ENCODE measurements at places on chromosomes 3 and 15.

DNA sequence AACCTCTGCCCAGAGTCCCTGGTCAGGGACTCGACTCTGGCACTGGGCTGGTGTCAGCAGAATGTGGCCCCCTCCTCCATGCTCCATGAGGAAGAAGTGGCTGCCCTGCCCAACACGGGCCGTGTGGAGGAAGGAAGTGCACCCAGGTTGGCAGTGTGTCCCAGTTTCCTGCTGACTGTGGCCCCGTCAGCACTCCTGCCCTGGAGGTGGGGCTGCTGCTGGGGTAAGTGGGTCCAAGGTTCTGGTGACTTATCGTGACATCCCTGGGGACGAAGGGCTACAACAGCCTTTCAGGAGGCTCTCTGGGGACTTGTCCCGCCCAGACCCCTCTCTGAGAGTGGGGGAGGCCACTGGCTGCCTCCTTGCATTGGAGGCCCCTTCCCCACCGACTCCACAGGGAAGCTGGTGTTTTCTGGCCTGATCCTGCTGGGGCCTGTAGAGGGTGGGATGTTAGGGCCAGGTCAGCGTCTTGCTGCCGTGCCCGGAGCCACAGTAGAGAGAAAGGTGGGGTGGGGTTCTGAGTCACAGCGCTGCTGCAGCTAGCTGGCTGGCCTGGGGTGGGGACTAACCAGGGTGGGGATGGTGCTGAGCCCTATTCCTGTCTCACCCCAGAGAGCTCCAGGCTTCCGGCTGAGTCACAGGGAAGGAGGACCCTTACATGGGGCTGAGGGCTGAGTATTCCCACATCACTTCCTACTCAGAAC lies 10.5 kb downstream of the SEMA4B start:
- DNase-seq: no peak

GRCh38 chr3:18424729-18425640 lies at the start of gene SATB1:
Gene SATB1, minus strand, starts transcription at chr3:18425339. Its CDS starts 4,372 bp downstream, at chr3:18420967.
- peak; percentile 47 for DNase-seq

DNA sequence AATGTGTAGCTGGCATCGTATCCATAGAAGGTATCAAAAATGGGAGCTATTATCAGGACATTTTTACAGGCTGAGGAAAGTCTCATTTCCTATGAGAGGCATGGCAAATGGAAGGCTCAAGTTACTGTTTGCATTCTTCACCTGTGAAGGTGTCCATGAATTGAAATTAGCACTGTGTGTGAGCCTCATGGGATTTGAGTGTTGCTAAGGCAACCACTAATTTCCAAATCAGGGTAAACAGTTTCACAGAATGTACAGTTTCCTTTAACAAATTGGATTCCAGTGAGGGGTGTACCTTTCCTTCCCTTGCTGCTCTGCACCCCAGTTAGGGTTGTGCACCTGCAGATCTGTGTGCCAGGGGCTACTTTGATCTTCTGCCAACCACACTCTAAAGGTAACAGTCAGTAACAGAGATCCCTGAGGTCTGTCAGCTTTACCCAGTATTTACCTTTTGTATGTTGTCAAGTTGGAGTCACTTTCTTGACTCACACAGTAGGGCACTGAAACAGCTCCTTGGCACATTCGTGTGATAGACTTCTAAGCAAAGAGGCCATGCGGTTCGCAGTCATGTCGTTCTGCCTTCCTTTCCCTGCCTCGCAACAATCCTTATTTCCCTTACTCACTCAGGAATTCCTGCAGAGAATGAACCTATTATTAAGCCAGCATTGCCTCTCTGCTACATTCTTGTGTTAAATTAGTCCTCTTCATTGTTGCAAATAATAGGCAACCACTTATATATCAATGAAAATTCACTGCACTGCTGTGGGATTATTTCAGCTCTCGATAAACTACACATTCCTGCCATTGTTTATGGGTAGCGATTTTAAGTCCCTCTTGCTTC lies 129.8 kb upstream of the GBE1 start:
- DNase-seq: no peak

GRCh38 chr3:184665101-184665500 lies 46.8 kb downstream of the MAGEF1 start:
- no peak for DNase-seq

GRCh38 chr3:25849091-25849490 lies 59.2 kb downstream of the OXSM start:
- DNase-seq: no peak

DNA sequence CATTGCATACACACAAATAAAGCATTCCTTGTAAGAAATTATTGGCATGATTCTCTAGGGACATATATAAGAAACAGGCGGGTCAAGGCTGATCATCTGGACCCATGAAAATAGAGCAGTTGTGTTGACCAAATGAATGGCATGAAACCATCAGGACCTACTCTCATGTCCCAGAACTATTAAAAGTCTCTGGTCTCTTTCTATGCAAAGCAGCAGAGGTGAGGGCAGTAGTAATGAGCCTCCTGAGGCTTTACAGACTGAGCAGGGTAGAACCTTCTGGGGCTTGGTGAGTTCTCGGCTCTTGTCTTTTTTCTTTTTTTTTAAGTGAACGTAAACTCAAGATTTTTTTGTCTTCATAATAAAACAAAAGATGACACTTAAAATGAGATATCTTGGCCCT lies 9.3 kb downstream of the GLDN start:
- no peak for DNase-seq

- no peak for DNase-seq
Measured at GRCh38 chr3:72812201-72812600, 36.0 kb downstream of the SHQ1 start.

DNA sequence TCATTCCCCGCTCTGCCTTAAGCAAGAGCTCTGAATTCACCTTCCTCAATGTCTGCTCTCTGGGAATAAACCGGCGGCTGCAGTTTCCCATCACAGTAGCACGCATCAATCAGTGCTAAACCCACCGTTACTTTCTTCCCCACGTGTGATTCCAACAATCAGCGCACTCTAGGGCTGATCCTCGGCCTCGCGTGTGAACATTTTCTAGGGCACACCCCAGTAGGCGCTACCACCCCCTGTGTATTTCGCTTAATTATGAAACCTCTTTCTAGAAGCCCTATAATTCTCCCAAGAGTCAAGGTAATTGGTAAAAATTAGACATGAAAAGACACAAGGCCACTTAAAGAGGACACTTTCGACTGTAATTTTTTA lies 87.5 kb downstream of the RFTN1 start:
- no peak for DNase-seq

DNA sequence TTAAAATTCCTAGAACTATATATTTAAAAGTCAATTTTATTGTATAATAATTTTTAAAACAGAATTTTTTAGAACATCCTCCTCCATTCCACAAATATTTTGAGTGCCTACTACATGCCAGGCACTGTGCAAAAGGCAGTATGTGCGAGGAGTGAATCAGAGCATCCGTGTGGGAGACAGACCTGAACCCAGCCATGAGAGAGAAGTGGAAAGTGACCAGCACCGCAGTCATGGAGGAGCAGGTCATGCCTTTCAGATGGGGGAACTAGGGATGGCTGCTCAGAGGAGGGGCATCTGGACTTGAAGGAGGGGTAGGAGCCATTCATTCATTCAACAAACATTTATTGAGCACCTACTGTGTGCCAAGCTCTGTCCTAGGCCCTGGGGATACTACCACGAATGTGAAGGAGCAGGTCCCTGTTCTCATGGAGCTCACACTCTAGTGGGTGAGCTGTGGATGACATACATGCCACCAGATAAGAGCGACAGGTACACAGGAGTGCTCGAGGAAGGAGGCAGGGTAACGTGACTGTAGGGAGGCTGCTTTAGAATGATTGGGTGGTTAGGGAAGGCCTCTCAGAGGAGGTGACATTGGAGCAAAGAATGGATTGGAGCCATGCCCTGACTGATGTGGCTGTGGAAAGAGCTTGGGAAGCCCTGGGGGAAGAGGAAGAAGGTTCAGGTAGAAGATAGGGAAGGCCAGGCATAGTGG lies 3.1 kb upstream of the CHRNA3 start:
- no peak for DNase-seq

DNA sequence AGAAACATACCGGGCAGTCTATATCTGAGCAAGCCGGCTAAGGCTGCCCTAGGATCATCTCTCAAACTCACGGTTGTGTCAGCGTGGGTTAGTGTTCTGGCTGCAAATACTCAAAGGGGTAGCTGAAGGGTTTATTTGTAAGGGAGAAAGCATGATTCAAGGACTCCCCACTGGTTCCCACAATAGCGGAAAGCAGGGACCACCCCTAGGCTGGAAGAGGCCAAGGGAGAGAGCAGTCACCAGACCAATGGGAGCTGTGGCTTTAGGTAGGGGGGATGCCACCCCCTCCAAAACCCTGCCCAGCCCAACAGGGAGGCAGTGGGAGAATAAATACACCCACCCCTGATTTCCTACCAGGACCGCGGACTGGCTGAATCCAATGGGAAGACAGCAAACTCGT lies 7.3 kb upstream of the LMCD1 start:
- DNase-seq: no peak

- DNase-seq: no peak
Measured at GRCh38 chr3:18900994-18901393, 247.3 kb upstream of the KCNH8 start.

- DNase-seq: no peak
Measured at GRCh38 chr3:53464424-53464823, 30.0 kb upstream of the CACNA1D start.

DNA sequence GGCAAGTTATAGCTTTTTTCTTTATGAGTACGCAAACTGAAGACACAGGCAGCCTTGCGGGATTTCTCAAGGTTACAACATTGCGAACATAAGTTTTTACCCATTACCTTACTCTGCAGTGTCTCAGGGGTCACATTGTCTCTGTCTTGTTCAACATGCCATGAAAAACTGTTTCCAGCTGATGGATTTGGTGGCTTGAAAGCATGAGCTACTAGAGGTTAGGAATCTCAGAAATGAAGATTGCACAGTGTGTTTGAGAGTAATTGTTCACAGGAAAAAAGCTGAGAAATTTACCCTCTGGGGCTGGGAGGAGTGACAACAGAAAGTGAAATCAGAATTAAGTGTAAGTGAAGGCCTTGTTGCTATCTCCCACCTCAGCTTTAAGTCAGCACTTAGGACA lies 568.6 kb downstream of the TAFA4 start:
- no peak for DNase-seq

DNA sequence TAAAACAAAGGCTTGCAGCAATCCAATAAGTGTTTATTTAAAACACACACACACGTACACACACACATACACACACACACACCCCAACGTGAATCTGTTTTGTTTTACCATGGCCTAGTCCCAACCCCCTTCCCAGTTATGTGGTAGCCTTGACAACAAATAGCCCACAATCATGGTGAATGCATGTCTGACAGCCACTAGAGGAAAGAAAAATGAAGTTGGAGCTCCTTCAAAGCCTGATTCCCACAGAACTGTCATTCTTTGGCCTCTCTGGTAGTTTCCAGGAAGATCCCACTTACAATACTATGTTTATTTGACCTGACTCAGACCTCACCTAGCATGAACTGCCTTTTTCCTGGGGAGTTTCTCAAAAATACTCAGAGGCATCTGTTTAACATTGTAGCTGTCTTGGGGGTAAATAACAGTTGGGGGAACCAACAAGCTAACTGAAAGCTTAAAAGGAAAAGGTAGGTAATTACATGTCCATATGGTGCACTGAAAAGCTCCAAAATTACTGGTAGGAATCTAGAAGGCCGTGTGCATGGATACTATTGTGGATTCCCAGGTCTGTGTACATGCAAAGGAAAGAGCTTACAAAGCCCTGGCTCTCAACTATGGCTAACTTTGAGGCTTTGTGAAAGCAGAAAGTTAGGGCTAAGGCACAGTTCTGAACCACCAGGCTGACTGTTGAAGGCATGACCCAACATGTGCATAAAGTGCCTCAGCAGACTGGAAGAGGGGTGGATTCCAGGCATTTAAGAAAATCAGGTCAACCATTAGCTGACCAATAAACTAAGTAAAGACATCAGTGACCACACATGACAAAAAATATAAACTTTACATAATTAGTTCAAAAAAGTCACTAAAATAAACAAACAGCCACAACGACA lies 65.3 kb downstream of the FAIM start:
- DNase-seq: no peak

GRCh38 chr3:171452328-171452727 lies 7.9 kb downstream of the TNIK start:
- no peak for DNase-seq

GRCh38 chr3:149575961-149576564 lies 81.8 kb downstream of the WWTR1 start:
- DNase-seq: no peak

DNA sequence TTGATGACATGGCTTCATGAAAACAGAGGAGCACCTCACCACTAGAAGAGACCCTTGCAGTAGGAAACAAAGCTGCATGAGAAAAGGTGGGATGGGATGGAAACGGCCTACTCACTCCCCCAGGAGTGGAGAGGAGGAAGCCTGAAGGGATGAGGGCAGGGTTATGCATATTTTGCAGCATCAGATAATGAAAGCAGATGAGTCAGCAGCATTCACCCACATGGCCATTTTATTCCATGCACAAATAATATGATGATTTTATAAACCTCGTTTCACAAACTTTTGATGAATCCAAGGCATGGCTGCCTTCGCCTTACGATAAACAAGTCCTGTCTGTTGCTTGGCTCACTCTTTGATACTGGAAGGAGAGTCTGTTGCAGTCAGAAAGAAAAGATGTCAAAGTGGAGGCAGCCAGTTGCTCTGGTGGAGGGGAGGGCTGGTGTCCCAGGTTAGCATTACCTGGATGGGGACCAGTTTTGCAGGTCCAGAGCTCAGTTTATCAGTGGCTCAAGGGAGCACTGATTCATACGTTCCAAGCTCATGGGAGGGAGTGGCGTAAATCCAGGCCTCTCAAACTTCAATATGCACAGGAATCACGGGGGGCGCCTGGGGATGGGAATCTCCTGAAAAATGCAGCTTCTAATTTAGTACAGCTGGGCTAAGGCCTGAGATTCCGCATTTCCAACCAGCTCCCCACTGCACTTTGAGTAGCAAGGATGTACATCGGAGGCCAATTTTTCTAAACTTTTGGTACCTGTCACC lies 9.2 kb upstream of the EHD4 start:
- no peak for DNase-seq

DNA sequence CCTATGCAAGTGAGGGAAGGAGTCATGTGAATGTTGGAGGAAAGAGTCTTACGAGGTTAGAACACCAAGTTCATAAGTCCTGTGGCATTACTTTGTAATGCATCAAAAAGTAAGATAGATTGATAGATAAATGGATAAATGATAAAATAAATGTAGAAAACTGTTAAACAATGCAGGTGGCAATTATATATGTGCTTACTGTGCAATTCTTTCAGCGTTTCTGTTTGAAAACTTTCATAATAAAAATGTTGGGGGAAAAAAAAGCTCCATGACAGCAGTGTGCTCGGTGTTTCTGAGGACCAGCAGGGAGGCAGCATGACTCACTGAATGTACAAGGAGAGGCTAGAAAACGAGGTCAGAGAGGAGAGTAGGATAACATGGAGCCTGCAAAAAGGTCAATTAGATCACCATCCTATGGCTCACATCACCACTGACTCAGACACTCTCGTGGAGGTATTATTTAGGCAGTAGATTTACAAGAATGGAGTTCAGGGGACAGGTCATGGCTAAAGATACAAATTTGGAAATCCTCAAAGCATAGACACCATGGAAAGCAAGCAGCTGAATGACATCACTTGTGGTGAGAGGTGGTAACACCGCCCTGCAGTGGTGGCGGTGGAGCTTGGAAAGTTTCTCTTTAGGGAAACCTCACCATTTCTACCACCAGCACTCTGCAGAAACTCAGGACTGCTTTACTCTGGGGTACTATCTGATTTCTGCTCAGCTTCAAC lies 219.8 kb downstream of the CTNNB1 start:
- no peak for DNase-seq
